NCI-H2029 (cell line): ENCODE measurements at places on chromosomes 12 and 14.

DNA sequence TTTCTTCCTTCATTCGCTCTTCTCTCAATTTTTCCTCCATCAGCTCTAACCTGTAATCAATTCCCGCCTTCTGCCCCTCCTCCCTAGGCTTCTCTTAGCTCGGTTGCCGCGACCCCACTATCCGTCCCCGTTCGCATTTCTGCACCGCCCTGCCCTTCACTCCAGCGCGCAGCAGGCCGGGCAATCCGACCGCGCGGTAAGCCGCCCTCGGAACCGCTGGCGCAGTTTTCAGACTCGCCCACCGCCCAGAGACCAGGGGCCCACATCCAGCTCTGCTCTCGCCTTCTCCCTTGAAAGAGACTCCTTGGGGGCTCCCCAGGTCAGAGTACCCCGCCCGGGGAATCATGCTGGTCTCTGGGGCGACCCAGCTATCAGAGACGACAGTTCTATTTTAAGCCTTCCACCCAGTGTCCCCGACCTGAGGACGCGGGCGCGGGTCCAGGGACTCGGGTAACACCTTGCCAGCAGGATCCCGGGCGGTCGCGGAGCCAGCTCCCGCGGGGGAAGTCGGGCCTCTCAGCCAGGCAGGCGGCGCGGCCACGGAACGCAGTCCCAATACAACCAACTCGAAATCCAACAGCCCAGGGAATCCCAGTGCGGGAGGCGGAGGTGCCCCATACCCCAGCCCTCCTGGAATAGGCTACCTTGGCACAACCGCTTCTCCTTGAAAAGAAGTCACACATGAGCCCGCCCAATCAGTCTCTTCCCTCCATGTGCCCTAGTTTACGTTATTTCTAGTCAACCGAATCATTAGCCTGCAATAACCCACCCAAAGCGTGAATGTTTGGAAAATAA is 5.7 kb upstream of the SLC38A4 start:
- peak; percentile 19 for DNase-seq

- DNase-seq: no peak
These were observed 41.2 kb upstream of the PLEKHD1 start for GRCh38 chr14:69443296-69443805.

GRCh38 chr12:12870465-12870864 is 20.9 kb upstream of the GPRC5A start:
- no peak for DNase-seq

DNA sequence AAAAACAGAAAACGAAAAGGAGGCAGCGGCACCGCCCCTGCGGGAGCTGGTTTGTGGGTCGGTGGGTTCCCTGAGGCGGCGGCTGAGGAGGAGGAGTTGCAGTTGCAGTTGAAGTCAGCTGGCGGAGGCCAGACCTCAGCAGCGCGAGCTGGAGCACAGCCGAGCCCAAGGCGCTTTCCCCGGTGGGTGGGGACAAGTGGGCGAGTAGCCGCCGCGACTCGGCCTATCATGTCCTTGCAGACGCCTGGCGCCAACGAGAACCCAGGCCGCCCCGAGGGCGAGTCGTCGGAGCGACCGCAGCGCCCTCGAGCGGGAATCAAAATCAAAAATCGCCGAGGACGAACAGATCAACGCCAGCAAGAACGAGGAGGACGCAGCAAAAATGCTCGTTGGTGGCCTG is 12.7 kb upstream of the CLEC1A start:
- DNase-seq: no peak

DNA sequence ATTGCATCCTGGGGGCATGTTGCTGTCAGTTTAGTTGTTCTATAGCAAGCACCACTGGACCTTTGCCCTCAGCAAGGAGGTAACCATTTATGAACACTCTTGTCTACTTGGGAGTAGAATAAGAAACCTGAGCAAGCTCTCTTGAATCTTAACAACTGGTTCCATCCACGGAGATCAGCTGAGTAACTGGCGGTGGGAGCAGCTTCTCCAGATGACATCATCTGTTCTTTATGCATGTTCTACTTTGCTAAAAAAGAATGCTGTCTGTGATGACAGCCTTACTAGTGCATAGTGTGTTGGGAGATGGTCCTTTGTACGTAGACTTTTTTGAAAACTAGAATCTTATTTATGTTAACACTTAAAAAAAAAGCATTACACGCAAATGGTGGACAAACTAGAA is 17.7 kb downstream of the SLC4A8 start:
- DNase-seq: no peak

DNA sequence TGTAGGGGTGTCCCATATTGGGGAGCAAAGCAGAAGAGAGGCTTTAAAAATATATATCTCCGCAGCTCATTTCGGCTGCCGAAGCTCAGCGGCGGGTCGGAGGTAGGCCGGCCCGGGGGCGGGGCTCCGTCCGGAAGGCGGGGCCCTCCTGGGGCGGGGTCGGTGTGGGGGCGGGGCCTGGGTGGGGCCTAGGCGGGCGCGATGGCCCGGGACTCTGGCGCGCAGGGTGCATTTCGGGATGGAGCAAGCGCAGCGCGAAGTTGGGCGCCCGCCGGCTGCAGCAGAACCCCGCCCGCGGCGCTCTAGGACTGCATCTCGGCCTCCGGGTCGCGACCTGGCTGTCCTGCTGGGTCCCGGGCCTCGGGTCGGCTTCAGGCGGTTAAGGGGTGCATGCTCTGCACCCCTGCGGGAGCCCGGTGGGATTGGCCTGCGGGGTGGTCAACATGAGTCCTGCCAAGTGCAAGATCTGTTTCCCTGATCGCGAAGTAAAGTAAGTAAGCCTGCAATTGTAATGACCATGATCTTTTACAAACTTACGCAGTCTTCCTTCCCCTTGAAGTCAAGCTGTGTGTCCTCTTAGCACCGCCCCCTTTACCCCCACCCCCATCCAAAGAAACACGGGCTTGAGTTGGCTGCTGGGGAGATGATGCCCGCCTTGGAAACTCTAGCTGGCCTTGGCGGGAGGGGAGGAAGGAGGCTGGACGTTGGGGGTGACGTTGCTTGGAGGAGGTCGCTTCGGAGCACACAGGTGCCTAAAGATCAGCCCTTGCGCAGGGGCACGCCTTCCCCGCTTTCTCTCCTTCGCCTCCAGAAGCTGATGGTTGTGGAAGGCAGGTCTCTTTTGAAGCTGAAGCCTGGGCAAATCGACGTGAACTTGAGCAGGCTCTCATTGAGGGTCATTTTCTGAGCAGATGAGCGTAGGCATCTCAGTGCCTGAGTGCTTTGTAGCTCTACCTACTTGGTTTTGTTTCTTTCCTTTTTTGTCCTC is 38.4 kb downstream of the ACACB start:
- DNase-seq: peak; percentile 4

- no peak for DNase-seq
These were observed 6.5 kb upstream of the KCNMB4 start for GRCh38 chr12:70359458-70360197.

DNA sequence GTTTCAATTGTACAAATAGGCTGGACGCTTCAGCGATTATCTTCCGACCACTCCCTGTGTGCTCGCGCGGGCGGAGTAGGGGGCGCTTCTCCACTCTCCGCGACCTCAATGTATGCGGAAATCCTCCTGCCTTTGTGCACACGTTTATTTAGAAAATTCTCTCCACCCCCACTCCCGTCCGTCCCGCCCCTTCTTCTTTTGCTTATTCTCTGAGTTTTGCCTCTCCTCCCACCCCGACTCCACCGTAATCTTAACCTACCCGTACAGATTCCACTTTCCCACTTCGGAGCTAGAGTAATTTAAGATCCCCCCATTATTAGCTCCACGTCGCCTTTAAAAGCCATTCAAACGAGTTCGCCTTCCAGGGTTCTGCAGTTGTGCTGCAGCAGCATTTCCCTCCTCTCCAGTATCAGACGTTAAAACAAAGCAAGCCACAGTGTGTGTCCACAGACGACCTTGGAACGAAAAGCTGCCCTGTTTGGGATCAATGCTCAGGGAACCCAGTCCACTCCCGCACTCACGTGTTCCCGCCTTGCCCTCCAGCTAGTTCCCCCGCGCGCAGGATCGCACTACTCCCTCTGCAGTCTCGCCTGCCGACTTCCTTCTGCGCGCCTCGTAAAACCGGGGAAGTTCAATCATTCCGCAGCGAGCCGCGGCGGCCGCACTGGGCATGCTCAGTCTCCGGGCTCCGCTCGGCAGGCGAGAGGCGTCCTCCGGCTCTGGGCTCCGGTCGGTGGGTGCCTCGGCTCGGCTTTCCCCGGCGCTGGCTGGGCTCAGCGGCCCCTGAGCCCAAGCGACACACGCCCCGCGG is at the start of gene ANO6:
ANO6 (plus strand) TSS at position 677 of the 811 bp plus-strand sequence. CDS start 227 bp downstream, outside the sequence.
- DNase-seq: peak; percentile 85

DNA sequence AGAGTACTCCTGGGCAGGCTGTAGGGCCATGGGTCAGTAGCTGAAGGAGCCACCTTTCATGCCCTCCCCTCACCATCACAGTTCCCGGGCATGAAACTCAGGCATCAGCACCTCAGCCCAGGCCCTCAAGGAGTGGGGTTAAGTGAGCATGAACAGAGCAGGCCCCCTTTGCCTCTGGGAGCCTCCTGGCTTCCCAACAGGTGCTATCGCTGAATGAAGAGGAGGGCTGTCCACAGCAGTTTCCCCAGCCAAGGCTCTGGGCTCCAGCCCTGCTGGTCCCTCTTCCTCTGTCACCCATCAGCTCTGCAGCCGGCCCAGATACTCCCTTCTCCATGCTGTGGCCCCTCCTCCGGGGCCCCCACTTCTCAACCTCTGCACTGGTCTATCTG is 184.3 kb downstream of the ZFP36L1 start:
- DNase-seq: no peak

- DNase-seq: no peak
These were observed 314.6 kb downstream of the BCL11B start for GRCh38 chr14:98957211-98958047.

- DNase-seq: no peak
These were observed 1.3 kb upstream of the OR4E2 start for GRCh38 chr14:21652209-21652808.

DNA sequence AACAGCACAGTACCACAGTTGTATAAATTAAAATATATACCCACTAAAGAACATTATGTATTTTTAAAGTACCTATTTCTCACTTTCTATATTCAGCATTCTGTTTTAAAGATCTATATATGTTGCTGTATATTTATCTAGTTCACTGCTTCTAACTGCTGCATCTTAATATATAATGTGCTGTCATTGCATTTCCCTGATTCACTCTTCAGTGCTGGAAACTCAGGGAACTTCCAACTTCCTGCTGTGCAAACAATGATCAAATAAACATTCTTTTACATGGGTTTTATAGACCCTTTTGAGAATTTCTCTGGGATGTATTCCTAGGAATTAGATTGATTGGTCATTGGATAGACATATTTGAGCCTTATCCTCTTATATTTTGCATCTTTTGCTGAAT is 379.1 kb downstream of the APAF1 start:
- DNase-seq: no peak

DNA sequence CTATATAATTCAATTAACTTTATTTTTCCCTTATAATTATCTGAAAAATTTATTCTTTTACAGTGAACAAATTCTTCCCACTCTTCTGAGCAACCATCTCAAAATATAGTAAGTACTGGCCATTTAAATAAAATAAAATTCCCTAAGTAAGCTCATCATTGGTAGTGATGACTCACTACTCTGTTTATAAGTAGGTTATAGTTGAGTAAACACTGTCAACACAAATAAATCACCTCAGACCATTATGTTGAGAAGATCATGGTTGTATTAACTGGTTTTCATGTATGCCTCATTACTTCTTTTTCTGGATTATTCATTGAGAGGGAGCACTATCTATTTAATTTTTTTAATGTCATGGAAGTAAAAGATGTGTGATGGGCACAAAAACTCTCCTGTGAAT is 220.5 kb downstream of the SEC23A start:
- peak; percentile 52 for DNase-seq

DNA sequence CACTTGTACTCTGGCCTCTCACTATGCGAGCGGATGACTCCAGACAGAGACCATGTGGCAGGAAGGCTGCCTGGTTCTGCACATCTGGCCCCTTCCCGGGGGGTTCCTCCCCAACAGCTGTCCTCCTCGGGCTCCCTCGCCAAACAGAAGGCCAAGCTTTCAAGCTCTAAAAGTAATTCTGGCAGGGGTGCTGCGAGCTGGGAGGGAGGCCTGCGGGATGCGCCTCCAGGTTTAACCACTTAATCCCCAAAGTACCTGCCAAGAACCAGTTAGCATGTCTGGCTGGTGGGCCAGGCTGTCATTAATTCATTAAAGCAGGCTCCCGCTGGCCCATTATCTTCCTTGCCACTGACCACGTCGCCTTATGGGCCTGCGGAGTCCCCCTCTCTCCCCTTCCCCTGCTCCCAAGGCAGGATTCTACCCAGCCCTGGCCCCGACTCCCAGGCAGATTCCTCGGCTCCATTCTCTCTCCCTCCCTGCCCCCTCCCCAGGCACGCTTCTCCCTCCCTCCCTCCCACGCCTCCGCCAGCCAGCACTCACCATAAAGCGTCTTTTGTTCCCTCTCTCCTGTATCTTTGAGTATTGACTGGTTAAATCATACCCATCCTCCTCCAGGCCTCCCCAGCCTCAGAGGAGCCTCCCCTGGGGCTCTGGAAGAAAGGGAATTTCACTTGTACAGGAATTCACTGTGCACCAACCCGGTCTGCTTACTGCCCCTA is 4.9 kb downstream of the HRK start:
- DNase-seq: no peak

GRCh38 chr12:52132754-52133161 is 53.3 kb downstream of the SMIM41 start:
- DNase-seq: no peak

- peak; percentile 96 for DNase-seq
These were observed at the start of gene LARP4 for GRCh38 chr12:50400638-50401499. Gene LARP4, plus strand, starts transcription at chr12:50400885. Its CDS starts 126 bp downstream, at chr12:50401011.

- DNase-seq: no peak
These were observed 15.1 kb downstream of the ABHD4 start for GRCh38 chr14:22613106-22613695.

GRCh38 chr12:68667291-68667690 is 19.5 kb upstream of the NUP107 start:
- DNase-seq: no peak

DNA sequence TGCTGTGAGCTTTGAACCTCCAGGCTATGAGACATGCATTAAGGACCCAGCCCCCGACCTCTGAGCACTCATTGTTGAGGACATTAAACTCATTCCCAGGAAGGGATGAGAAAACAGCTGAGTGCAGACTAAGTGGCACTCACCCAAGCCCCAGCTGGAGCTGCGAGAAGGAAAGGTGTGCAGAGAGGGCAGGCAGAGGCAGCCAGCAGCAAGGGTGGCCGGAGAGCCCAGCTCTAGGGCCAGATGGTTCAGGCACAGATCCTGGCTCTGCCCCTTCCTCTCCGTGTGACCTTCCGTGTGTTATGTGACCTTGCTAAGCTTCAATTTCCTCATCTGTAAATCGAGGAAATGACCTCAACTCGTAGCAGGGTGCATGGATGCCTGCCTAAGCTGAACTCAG is 3.7 kb downstream of the TSPAN11 start:
- peak; percentile 70 for DNase-seq

DNA sequence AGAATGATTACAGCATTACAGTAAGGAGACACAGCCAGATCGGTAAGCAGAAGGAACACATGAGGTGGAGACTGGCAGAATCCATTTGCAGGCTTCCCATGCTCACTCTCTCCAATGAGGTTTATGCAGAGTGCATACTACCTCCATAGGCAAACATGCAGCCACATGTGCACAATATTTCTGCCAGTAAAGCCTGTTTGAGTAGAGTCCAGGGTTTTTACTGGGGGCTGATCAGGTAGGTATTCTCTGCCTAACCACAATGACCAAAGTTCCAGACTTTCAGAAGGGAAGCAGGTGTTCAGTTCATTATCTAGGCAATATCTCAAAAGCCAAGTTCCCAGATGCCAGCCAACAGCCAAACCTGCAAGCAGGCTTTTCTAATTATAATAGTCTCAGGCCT is 31.1 kb downstream of the INTS13 start:
- DNase-seq: no peak
